ENCODE measurements at places on chromosomes 4 and X.
A peak's percentile ranks its signal among the peaks of the same experiment; 100 is the strongest.

- DNase-seq = no peak
Measured at GRCh38 chr4:36215627-36216026, 28.7 kb downstream of the ARAP2 start.

DNA sequence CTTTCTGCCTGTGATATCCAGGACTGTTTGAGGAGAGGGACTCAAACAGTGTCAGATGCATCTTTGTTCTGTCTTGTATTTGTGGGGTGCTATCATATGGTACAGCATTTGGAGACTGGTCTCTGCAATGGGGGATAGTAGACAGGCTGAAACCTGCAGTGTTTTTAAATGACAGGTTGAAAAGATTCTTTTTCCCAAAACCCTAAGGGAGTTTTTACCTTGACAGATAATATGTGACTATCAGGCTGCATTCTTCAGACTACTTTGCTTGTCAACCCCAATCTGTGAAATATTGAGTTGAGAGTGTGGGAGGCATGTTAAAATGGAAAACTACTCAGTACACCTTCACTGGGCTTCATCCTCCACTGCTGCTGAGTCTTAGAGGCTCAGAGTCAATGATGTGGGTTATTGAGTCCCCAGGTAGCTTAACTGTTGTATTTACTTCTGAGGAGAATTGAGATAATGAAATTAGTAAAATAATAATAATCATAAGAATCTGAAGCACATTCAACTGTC, 274.9 kb downstream of the GASK1B start:
- DNase-seq = no peak

- no peak for DNase-seq
Measured at GRCh38 chr4:74330295-74330750, 22.1 kb downstream of the EPGN start.

- no peak for DNase-seq
Measured at GRCh38 chr4:7287274-7287917, 95.1 kb downstream of the SORCS2 start.

DNA sequence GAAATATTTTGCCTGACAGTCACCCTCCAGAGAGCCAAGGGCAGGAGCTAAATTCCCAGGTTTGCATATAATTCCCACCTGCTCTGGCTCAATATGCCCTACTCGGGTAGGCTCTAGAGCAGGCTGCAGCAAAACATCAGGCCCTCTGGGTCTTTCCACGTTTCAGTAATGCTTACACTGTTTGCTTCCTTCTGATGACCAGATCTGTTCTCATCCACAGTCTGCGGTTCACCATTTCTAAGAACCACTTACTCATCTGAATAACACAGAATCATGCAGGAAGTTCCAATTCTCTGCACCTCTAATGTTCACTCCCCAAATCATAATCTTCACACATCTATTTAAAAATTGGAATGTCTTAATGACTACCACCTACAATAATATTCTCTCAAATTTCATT, 141.4 kb downstream of the PPP3CA start:
- no peak for DNase-seq

DNA sequence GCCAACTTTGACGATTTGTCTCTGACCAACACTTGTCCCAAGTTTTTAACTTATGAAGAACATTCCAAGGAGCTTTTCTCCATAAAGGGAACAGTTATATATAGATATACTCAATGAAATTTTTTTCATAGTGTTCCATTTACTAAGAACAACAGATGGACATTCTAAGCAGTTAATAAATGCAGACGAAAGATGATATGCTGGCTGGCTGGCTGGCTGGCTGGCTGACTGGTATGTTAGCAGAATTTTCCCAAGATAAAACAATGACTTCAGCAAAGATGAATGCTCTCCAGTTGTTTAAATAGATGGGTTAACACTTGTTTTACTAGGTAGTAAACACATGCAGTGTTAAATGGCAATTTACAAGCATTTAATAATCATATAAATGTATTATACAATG, 62.2 kb downstream of the SPANXN3 start:
- peak; percentile 26 for DNase-seq

DNA sequence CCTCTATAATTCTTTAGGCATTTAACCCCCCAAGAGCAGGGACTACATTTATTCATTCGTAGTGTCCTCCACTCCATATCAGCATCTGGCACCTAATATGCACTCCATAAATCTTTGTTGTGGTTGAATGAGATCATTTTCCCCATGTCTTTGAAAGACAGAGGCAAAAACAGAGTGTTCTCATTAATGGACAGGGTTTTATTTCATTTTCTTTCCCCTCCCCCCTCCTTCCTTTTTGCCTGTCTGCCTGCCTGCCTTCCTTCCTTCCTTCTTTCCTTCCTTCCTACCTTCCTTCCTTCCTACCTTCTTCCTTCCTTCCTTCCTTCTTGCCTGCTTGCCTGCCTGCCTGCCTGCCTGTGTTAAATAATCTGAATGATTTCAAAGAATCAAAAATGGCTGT, 83.2 kb downstream of the SHROOM3 start:
- no peak for DNase-seq

DNA sequence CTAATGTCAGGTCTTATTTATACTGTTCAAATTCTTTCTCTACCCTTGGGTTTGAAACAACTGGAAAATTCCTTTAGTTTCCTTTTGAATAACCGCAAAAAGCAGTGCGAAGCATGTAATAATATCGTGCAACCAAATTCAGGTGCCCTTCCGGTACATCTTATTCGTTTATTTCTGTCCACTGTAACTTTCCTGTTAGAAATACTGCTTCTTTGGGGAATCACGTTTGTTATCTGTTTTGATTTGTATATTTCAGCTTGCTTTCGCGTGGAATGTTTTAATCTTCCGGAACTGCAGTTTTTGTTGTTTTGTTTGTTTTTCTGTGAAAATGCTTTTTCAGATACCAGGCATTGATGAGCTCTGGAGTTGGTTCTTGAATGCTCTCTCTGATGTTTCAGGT, 85.7 kb upstream of the HPRT1 start:
- no peak for DNase-seq

GRCh38 chr4:38781854-38782261, 932 bp downstream of the TLR10 start:
- no peak for DNase-seq

GRCh38 chrX:139506333-139506732, 24.2 kb upstream of the F9 start:
- DNase-seq = no peak

GRCh38 chr4:101512416-101512815, 165.1 kb upstream of the PPP3CA start:
- DNase-seq = no peak

DNA sequence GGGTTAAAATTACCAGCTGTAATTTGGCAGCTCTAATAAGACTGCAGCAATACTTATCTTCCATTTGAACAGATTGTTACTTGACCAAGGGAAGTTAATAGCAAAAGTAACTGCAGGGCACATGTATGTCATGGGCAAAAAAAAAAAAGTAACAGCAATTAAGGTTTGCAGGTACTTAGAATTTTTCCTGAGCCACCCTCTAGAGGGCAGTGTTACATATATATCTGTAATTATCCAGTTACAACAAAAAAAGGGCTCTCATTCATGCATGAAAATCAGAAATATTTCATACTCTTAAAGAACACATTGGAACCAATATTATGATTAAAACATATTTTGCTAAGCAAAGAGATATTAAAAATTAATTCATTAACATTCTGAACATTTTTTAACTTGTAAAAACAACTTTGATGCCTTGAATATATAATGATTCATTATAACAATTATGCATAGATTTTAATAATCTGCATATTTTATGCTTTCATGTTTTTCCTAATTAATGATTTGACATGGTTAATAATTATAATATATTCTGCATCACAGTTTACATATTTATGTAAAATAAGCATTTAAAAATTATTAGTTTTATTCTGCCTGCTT, 25.1 kb downstream of the XIAP start:
- DNase-seq = peak; percentile 75

DNA sequence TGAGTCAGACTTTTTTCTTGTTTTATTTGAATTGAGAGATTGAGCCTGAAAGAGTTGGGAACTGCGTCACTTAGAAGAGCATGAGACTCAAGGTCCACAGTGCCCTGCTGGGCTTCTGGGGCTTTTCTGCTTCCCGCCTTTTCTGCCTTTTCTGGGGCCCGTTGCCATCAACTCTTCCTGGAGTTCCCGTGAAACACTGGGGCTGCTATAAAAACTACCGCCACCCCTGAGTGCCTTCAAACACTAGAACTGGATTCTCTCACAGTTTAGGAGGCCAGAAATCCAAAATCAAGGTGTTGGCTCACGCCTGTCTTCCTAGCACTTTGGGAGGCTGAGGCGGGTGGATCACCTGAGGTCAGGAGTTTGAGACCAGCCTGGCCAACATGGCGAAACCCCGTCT, 49.8 kb downstream of the RWDD4 start:
- DNase-seq = no peak

- peak; percentile 21 for DNase-seq
Measured at GRCh38 chr4:26206999-26207398, 113.8 kb upstream of the RBPJ start.

GRCh38 chrX:105495376-105495775, 274.9 kb upstream of the TEX13A start:
- no peak for DNase-seq

DNA sequence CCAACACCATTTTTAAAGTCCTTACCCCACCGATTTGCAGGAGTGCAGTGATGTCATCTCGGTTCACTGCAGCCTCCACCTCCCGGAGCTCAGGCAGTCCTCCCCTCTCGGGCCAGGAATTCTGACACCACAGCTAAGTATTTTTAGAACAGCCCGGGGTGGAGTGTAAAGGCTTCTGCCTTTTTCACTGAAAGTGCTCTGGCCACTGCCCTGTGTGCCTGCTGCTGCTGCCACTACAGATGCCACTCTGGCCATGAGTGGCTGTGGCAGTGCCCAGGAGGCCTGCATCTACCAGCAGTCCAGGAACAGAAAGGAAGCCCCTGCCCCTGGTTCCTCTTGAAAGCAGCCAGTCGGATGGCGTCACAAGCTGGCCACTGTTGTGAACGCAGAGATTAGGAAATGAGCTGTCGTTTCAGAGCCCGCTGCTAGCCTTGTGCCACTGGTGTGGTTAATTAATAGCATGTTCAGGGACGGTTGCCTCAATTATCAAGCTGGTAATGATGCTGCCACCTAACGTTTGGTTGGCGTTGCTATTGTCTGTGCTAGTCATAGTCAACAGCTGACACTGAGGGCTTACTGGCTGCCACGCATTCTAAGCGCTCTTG, 23.6 kb upstream of the TBC1D14 start:
- DNase-seq = peak; percentile 79

DNA sequence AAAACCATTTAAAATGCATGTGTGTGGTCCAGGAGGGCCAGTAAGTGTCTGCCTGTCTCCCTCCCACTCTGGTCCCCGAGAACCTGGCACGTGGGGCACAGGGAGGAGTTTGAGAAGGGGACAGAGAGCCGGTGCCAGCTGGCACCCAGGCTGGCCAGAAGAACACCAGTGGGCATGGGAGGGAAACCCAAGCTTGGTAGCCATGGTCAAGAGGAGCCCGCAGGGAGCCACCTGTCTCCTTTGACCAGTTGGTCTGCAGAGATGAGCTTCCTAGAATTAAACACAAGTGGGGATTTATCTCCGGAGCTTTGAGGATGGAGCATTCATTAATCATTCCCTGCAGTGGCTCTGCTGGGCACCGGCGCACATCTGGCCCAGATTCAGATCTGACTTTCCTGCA, 41.6 kb downstream of the HMX1 start:
- DNase-seq = no peak

GRCh38 chrX:37912304-37912703, 64.9 kb upstream of the DYNLT3 start:
- no peak for DNase-seq

- no peak for DNase-seq
Measured at GRCh38 chr4:104519588-104519987, 24.9 kb upstream of the CXXC4 start.

- DNase-seq = no peak
Measured at GRCh38 chr4:20272411-20272872, 20.7 kb downstream of the SLIT2 start.

DNA sequence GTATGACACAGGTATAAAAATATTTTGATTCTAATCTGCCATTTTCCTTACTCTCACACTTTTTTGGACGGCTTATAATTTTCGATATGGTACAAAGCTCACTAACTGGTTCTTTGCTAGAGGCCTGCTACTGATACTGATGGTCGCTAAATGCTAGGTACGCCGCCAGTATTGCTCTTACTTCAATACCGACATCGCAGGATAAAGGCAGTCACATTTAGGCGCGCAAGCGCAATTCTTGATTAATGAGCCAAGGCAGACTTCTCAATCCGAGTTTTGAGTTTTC, 557 bp upstream of the USP38 start:
- DNase-seq = peak; percentile 56

- no peak for DNase-seq
Measured at GRCh38 chrX:13829983-13830382, 13.1 kb upstream of the GPM6B start.

- DNase-seq = no peak
Measured at GRCh38 chr4:10196191-10196590, 79.6 kb upstream of the WDR1 start.

DNA sequence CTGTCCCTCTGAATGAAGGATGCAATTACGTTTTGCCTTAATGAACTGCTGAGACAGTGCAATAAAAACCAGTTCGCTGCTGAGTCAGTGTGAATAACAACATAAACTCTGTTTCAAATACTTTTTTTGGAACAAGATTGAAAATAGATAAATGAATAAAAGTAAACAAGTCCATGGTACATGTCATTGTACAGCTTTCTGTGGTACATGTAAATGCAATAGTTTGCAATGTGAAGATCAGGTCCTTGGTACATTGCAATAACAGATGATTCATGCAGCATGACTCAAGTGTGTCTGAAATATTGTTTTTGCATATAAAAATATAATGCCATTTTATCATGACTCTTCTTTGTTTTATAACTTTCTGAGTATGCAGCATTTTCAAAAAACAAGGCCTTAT, 193.4 kb upstream of the PACRGL start:
- no peak for DNase-seq

DNA sequence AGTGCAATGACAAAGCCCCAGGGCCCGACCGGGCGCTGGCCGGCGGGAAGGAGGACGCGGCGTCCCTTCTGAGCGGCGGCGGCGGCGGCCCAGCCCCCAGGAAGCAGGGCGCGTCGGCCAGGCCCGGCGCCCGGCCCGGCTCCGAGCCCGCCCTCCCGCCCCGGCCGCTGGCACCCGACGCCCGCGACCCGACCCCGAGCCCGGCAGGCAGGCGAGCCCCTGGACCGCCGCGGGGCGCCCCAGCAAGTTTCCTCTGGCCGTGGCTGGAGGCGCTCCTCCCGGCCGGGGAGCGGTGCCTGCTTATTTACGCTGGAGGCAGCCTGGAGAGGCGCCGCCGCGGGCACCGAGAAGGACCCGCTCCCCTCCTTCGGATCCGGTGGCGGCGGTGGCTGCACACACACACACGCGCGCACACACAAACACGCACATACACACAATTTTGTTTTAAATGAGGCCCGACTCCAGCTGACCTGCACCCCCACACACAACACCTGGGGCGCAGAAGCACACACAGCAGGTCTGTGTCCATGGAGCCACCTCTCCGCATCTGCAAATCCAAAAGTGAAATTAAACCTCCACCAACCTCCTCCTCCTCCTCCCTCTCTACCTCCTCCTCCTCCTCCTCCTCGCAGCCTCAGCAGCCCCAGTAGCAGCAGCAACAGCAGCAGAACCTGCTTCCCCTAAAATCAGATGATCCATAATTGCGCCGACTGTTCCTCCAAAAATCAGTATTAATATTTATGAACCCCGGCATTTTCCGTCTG, 669 bp downstream of the IRF2 start:
- no peak for DNase-seq

All from NCI-H1694 treated with DMSO at 0.1 percent for 48 hours (cell line).